Esophagus squamous epithelium (tissue), 5 donors: ENCODE measurements at places on chromosomes 7 and 10.
A peak's percentile ranks its signal among the peaks of the same experiment; 100 is the strongest.

- no peak for DNase-seq
Measured at GRCh38 chr10:60921633-60922032, 22.4 kb downstream of the RHOBTB1 start.

GRCh38 chr10:132784866-132785722 lies 853 bp downstream of the NKX6-2 start:
- no peak for DNase-seq

- DNase-seq: peak; percentile 19
Measured at GRCh38 chr7:150450491-150451001, at the start of gene GIMAP8. GIMAP8 (plus strand) TSS chr7:150450630; CDS start chr7:150466699, 16,069 bp downstream.

- DNase-seq: no peak
Measured at GRCh38 chr7:16648551-16648950, 2.6 kb downstream of the BZW2 start.

- DNase-seq: no peak
Measured at GRCh38 chr10:299969-300368, 164.7 kb downstream of the ZMYND11 start.

GRCh38 chr7:122304996-122305421 lies 459 bp upstream of the FEZF1 start:
- DNase-seq: no peak

GRCh38 chr10:47396311-47396717 lies 12.2 kb upstream of the ZNF488 start:
- no peak for DNase-seq

DNA sequence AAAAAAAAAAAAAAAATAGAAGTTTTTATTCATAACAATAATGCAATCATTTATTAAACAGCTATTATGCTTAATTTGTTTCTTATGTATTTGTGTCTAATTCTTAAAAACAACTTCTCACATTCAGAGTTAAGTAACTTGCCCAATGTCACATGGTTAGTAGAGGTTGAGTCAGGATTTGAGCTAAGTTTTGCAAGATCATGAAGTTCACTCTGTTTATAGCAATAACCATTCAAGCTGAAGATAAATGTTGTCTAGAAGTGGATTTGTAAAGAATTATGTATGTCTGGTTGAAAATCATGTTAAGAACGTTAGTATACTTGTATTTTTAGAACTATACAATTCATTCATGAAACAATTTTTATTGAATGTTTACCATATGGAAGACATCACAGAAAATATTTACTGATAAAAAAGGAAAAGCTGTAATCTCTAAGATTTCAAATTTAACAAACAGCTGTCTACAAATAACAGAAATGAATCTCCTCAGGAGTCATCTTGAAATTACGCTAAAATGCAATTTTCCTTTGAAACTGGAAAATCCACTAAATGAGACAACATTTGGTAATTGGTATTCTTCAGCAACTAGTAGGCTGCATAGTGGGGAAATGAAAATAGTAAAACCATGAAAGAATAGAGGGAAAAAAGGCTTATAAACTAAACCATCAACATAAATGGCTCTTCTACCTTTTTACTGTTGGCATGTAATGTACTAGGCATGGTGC lies 70.5 kb upstream of the AHR start:
- no peak for DNase-seq

DNA sequence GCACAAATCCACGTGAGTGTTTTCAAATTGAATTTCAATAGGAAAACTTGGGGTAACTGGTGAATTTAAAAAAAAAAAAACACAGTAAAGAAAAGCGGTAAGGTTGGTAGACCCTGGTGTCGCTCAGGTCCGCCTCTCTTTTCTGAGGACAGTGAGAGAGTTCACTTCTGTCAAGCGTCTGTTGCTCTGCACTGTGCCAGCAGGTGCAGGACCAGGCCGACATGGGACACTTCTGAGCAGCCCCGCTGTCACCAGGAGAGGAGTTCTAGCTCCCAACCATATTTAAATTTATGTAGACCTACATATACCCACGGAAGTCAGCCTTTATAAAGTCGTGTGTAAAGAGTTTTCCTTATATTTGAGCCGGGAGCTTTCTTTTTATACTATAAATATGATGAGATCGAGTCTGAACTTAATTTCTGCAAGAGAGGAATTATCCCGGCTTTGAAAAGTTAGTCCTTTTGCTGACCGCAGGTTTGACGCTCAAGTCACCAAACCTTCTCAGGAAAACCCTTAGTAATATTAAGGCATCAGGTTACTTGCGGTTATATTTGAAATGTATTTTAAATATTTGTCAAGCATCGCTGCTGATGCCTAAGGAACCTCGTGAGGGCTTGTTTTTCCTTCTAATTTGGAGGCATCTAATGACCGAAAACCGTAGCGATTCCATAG lies 531 bp downstream of the IKZF1 start:
- DNase-seq: no peak

GRCh38 chr10:127385066-127385465 lies 164.0 kb upstream of the NPS start:
- no peak for DNase-seq

DNA sequence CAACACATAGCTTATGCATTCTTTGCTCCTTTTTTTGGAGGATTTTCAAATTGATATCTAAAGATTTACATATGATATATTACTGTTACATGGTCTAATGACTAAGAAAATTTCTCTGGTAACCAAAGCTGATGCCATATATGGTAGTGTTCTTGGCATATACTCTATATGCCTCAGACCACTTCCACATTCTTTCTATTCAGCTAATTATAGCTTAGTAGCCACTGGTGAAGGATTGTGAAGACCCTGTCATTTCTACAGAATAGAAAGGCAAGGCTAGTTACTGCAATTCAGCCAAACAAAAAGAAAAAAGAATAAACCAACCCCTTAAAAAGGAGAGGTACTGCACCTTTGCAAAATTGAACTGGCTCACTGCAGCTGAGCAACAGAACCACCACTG lies 3.7 kb downstream of the PURB start:
- DNase-seq: no peak

DNA sequence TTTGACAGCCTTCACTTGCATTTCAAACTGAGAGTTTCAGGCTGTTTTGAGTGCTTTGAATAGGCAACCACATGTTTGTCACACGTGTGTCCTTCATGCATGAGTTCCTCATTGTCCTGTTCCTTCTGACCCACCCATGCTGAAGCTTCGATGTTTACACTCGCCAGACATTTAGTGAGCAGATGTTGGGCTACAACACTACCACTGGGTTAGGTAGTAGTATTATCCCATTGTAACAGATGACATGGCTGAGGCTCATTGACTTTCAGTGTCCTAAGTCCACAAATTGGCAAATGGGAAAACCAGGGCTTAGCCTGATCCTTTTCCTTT lies 456.1 kb downstream of the PHTF2 start:
- no peak for DNase-seq

GRCh38 chr7:111380945-111381344 lies 181.3 kb downstream of the IMMP2L start:
- no peak for DNase-seq

GRCh38 chr10:34811968-34812514 lies 3.1 kb downstream of the PARD3 start:
- no peak for DNase-seq

- no peak for DNase-seq
Measured at GRCh38 chr7:84248267-84248666, 53.7 kb upstream of the SEMA3A start.

- DNase-seq: no peak
Measured at GRCh38 chr10:61173450-61173849, 229.5 kb upstream of the RHOBTB1 start.

GRCh38 chr10:70258216-70258615 lies 25.0 kb upstream of the PPA1 start:
- DNase-seq: no peak

DNA sequence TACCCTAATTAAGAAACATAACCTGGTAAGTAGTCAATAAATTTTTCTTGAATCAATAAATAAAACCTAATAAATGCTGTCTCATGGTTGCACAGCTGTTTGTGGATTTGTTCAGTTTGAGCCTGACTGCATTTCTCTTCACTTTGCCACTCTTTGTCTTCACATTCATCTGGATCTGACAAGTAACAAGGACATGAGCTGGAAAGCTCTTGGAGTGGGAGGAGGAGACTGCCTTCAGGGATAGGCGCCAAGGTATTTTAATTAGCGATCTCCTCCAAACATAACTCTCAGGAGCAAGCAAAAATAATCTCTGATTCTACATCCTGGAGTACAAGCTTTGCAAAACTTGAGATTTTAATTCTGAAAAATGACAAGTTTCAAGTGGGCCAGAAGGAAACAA lies 251.0 kb downstream of the BMPER start:
- no peak for DNase-seq

- DNase-seq: no peak
Measured at GRCh38 chr10:15632456-15633091, 87.1 kb downstream of the ITGA8 start.

DNA sequence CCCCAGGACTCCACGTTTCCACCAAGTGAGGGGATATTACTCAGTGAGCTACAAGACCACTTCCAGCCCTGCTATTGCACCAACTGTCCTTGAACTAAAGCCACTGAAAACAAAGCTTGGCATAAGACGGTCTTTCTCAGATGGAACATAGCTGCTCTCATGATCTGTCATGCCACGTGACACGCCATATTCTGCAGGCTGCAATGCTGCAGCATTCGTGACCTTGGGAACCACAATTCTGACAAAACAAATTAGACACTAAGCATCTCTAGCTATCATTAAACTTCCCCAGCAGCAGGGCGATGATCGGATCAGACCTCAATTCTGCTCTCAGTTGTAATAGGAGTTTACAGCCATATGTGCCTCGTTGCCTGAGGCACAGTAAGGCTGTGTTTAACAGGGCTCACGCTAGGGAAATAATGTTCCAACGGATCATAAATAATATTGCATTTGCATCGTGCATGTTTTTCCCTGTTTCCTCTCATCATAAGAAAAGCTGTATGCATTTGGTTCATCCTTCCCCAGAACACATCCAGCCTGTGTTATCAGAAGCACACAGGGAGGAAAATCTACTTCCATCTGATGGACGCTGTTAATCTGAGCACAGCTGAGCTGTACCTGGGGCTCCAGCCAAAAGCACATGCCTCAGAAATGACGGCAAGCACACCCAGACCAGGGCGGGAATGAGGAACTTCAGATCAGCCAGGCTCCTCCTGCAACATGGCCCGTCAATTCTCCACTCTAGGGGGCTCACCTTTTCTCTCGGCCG lies 38.6 kb upstream of the CNPY1 start:
- DNase-seq: no peak

- no peak for DNase-seq
Measured at GRCh38 chr10:34186745-34187144, 628.4 kb downstream of the PARD3 start.

DNA sequence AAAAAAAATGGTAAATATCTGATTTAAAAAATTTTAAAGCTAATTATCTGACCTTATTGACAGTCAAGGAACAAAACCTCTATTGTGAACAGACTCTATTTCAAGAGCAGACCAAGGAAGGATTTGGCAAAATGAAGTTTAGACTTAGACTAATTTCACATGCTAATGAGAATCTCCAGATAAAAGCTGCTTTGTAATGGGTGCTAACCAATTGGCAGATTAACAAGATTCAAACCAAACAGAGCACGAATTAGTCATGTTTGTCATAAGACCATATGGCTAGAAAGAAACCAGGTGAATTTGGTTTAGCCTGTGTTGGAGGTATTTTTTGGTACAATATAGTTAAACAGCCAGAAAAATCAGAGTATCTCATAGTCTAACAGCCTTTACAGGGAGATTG lies 429.1 kb upstream of the NFE2L3 start:
- no peak for DNase-seq

- DNase-seq: no peak
Measured at GRCh38 chr7:123417580-123417979, 116.8 kb downstream of the IQUB start.

DNA sequence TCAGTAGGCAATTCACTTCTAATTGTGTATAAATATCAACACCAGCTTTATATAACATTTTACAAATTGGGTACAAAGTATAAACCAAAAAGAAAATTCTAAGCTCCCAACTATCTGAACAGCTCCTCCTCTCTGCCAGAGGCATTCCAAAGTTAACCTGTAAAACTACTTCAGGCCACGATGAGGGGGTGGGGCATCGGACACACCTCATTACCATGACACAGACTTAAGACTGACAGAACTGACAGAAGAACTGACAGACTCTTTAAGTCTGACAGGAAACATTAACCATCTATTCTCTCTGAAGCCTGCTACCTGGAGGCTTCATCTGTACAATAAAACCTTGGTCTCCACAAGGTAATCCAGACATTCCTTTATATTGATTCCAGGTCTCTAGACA lies 12.3 kb downstream of the ESYT2 start:
- no peak for DNase-seq

DNA sequence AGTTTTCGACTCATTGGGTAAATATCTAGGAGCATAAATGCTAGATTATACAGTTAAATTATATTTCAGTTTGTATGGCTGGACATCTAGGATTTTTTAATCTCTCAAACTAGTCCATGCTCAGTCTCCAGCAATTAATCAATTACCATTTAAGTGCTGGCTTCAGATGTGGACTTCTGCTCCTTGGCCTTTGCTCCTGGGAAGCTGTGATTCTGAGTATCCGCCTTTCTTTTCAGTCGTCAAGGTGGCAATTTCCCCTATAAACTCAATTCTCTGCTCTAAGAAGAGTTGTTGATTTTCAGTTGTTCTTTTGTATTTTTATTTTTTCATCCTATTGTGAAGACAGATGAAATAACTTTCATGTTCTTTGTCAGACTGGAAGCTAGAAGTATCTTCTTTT lies 23.7 kb downstream of the TFPI2 start:
- no peak for DNase-seq

GRCh38 chr7:124457841-124458240 lies 307.8 kb downstream of the GPR37 start:
- no peak for DNase-seq

GRCh38 chr7:19747740-19748339 lies 25.6 kb downstream of the TMEM196 start:
- DNase-seq: no peak

DNA sequence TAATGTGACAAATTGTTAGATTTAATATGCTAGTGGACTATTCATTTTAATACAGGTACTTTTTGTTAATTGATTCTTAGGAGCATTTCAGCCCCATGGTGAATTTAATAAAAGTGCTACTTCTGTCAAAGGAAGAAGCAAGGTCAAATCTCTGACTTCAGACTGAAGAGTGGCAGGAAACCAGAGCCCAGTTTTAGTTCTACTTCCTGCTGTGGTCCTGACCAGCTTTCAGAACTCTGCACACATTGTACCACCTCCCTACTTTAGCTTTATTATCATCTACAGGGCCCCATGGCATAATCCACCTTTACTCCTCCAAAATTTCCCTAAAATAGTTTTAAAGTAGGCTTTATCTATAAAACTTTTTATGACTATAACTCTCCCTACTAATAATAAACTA lies 33.7 kb downstream of the CTTNBP2 start:
- no peak for DNase-seq

- DNase-seq: no peak
Measured at GRCh38 chr7:18292584-18292983, 203.0 kb upstream of the HDAC9 start.

- no peak for DNase-seq
Measured at GRCh38 chr7:141462958-141463357, 88.3 kb upstream of the AGK start.

DNA sequence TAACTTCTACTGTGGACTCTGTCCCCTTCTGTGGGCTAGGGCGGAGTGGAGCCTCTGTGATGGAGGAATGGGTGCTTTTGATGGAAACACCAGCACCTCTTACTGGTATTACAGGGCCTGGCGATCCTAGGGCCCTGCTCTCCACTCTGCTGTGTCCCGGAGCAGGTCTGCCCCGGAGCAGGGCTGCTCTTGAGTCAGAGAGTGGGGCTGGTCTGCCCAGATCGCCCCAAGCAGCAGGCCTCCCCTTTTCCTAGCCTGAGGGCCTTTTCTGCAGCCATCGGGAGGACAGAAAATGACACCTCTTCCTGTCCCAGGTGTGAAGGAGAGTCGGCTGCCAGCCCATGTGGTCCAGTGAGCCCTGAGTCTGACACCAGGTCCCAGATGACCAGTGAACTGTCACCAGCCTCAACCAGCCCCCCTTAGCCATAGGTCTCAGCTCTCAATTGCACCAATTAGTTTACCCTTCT lies 1.4 kb downstream of the ZNF282 start:
- DNase-seq: no peak
